IMR-90 (cell line): ENCODE measurements at places on chromosomes 1 and 21. TPM values are rescaled to one million over a fixed set of nuclear protein-coding genes. Genes with fewer than 3 reads are reported as not detected.

Gene PRMT6
- 15.4 and 17.2 TPM in 2 replicates for total RNA-seq

Gene WNT4
- not detected in 2 replicates for total RNA-seq

Gene NIPAL3
- 95.3 and 123 TPM in 2 replicates for total RNA-seq

Gene OR2L13
- total RNA-seq = not detected in 2 replicates

Gene ADAMTS5
- total RNA-seq = 0.54 and 1.1 TPM in 2 replicates

Gene CNN3
- total RNA-seq = 552 and 592 TPM in 2 replicates

Gene MROH7
- total RNA-seq = not detected in 2 replicates

Gene RNF187
- total RNA-seq = 13.6 and 14.0 TPM in 2 replicates

Gene SELP
- total RNA-seq = not detected in 2 replicates

Gene OLIG2
- not detected in 2 replicates for total RNA-seq

Gene PITHD1
- 23.8 and 34.2 TPM in 2 replicates for total RNA-seq

Gene TTF2
- 12.5 and 14.7 TPM in 2 replicates for total RNA-seq

Gene DIPK1A
- 4.7 and 7.5 TPM in 2 replicates for total RNA-seq

Gene AADACL4
- total RNA-seq = not detected in 2 replicates

Gene HSF2BP
- total RNA-seq = 0.83 and 0.90 TPM in 2 replicates

Gene TCHH
- not detected in 2 replicates for total RNA-seq

Gene PTPN22
- total RNA-seq = 0.18 and 0.28 TPM in 2 replicates

Gene WLS
- 139 and 157 TPM in 2 replicates for total RNA-seq

Gene LRRC8D
- total RNA-seq = 34.7 and 35.3 TPM in 2 replicates

Gene KCNQ4
- total RNA-seq = not detected in 2 replicates

Gene FOXD2
- under 0.01 TPM in 2 replicates for total RNA-seq

Gene OR10Z1
- not detected in 2 replicates for total RNA-seq

Gene LIN28A
- total RNA-seq = not detected in 2 replicates

Gene AVPR1B
- total RNA-seq = not detected in 2 replicates

Gene HES2
- total RNA-seq = not detected in 2 replicates

Gene CCDC185
- not detected in 2 replicates for total RNA-seq

Gene RAB3B
- total RNA-seq = 78.5 and 91.9 TPM in 2 replicates

Gene L1TD1
- not detected in 2 replicates for total RNA-seq

Gene SH2D2A
- 0.28 TPM in 1 of 2 replicates, not detected in the other for total RNA-seq

Gene SPSB1
- total RNA-seq = 15.0 and 16.7 TPM in 2 replicates

Gene MRPL39
- total RNA-seq = 20.6 and 40.0 TPM in 2 replicates

Gene PLK3
- 15.3 and 15.8 TPM in 2 replicates for total RNA-seq

Gene CAPN8
- not detected in 2 replicates for total RNA-seq

Gene PRSS38
- not detected in 2 replicates for total RNA-seq

Gene VANGL1
- 6.1 and 7.5 TPM in 2 replicates for total RNA-seq

Gene ALX3
- not detected in 2 replicates for total RNA-seq

Gene CFHR2
- total RNA-seq = not detected in 2 replicates
